Stimulated activated CD4-positive, alpha-beta T cell treated with anti-CD3 and anti-CD28 coated beads, Interleukin-4, amount 100 ng/mL, for 4 hours (primary cell): ENCODE measurements at places on chromosomes 5 and 9.

DNA sequence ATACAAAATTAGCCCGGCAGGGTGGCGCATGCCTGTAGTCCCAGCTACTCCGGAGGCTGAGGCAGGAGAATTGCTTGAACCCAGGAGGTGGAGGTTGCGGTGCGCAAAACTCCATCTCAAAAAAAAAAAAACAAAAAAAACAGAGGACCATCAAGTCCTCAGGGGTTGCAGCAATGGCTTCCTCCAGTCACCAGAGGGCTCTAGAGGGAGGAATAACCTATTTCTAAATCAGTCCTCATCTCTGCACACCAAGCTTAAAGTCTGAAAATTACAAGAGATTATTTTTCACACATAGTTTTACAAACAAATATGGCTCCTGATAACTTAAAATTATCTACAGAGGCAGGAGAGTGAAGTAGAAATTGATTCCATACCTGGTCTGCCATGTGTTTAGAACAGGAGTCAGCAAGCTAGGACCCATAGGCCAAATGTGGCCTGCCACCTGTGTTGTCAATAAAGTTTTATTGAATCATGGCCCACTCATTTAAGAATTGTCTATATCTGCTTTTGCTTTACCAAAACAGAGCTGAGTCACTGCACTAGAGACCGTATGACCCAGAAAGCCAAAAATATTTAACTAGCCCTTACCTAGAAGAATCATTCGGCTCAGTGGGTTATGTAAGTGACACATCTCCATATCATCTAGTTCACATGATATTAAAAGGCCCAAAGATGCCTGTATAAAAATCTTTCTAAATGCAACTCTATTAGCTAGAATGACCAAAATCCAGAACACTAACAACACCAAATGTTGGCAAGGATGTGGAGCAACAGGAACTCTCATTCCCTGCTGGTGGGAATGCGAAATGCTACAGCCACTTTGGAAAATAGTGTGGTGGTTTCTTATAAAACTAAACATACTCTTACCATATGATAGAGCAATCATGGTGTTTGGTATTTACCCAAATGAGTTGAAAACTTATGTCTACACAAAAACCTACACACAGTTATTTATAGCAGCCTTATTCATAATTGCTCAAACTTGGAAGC lies 207.7 kb downstream of the FRMD3 start:
- no peak for DNase-seq

GRCh38 chr9:29068461-29068860 lies 1495.2 kb upstream of the C9orf72 start:
- no peak for DNase-seq

- no peak for DNase-seq
Observed at GRCh38 chr9:14706530-14707140, 13.4 kb upstream of the ZDHHC21 start.

- no peak for DNase-seq
Observed at GRCh38 chr9:18798508-18799290, 234.3 kb downstream of the SAXO1 start.

GRCh38 chr5:72459089-72459661 lies 48.0 kb downstream of the ZNF366 start:
- no peak for DNase-seq

- no peak for DNase-seq
Observed at GRCh38 chr9:126377536-126377935, 50.9 kb downstream of the MVB12B start.

GRCh38 chr9:347667-348292 lies 133.1 kb downstream of the DOCK8 start:
- DNase-seq: no peak

DNA sequence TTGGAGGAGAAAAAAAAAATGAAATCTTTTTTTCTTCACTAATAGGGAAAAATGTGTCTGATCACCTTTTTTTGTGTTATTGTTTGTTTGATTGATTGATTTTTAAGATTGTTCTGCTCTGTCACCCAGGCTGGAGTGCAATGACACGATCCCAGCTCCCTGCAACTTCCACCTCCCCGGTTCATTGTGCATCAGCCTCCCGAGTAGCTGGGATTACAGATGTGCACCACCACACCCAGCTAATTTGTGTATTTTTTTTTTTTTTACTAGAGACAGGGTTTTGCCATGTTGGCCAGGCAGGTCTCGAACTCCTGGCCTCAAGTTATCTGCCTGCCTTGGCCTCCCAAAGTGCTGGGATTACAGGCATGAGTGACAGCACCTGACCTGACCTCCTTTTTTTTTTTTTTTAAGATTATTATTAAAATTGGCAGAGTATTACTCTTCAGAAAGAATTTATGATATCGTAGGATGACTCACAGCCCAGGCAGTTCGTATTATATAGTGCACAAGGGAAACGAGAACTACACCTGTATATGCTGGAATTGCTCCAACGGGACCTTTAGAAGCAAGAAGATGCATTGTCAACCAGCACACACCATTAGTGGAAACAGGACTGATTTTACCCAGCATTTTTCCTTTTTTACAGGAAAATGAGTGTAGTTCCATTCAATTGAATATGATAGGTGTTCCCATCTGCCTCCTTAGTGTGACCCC lies 27.7 kb downstream of the FUBP3 start:
- no peak for DNase-seq

GRCh38 chr5:9467199-9468059 lies 78.4 kb downstream of the SEMA5A start:
- no peak for DNase-seq
